Epithelial cell of proximal tubule (primary cell): ENCODE measurements at places on chromosomes 13 and 19. TPM values are rescaled to one million over a fixed set of nuclear protein-coding genes. Genes with fewer than 3 reads are reported as not detected.
A peak's percentile ranks its signal among the peaks of the same experiment; 100 is the strongest.

DNA sequence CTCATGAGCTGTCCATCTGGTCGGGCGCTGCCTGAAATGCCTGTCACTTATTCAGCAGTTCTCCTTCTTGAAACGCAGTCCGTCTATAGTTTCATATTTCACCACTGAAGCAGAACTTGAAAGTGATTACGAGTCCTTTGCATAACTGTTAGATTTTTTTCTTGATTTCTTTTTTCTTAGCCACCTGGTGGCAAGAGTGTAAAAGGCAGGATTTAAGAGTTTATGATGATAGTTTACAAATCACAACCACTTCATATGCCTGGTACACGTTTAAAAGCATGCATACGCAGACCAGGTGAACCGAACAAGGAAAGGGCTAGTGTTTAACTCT, 45.8 kb downstream of the GGACT start:
- no peak for DNase-seq

DNA sequence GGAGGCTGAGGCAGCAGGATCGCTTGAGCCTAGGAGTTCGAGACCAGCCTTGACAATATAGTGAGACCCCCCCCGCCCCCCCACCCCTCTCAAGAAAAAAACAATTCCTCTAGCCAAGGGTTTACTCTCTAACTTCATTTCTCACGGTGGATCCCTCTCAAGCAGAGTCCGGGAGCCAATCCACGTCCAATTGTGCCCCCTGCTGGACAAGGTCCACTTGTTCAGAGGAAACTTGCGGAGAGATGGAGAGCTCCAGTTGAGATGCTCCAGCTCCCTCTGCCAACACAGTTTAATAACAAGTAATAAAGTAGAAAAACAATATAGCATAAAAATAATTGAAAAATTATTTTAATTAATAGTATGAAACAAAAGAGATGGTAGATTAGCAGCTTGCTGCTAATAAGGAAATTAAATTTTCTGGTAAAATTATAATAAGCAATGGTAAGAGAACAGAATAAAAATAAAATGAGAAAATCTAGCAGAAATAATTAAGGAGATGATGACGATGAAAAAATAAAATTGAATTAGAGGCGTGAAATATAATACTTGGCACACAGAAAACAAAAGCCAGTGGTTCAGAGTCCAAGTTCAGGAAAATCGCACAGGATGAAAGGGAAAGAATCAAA, 14.5 kb upstream of the SIGLEC14 start:
- peak; percentile 13 for DNase-seq

The CLDND2 gene
- not detected in 2 replicates for total RNA-seq

DNA sequence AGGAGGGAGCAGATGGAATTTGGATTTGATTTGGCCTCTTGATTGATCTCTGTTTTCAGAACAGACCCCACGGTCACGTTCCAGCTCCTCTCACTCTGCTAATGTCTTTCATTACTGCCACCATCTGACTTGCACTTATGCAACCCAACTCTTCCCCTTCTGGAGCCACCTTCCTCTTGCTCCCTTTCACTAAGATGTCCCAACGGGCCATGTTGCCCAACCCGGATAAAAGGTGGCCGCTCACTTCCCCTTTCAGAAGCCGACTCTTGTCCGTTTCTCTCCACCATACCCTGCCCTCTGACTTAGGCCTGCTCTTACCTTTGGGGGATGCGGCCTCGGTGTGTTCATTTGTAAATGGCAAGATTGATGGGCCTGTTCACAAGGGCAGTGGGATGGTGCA, 27.4 kb upstream of the CYP4F8 start:
- no peak for DNase-seq

DNA sequence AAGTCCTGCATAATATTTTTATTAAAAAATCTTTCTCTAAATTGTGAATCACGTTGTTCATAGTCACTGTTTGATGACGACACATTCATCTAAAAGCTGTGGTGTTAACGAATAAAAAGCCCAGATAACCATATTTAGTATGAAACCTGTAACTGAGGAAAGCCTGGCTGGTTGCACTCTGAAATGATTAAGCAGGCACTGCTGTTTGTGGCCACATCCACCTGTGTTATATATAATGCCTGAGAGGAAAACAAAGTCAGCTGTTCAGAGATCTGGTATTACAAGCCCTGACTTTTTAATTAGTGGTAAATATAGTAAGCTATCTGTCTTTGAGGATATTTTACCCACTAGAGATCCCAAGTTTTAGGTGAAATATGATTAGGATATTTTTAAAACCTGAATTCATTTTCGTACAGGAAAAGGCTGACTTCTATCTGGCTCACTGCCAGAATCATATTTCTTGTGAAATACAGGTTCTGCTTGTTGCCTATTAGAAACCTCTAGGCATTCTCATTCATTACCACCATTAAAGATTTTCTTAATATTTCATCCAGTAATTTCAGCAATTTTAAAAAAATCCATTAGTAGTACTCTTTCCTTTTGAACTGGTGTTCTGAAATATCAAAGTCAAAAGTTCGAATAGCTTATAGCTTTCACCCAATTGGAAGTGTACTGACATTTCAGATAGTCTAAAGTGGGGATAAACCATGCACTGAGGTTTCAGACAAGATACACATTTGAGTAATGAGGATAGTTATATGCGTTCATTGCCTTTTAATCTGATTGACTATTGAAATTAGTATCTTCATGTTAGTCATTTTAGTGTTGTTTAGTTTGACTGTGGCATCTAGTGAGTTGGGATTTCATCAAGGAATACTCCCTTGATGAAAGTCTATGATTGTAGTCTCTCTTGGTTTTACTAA, 79.7 kb downstream of the LMO7 start:
- DNase-seq = no peak

DNA sequence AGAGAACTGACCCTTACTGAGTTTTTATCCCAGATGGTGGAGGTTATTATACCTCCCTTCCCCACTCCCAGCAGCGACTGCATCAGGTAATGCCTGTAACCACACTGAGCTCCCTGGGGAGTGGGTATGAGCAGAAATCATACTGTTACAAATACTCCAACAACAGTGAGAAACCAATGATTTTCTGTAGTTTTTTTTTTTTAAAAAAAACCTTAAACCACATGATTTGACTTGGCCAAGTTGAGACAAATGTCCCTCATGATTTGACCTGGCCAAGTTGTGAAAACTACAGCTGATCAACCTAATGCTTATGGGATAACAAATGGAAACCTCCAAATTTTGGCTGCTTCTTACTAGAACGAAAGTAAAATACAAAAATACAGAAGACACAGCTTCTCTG, 33.1 kb upstream of the SERP2 start:
- no peak for DNase-seq

DNA sequence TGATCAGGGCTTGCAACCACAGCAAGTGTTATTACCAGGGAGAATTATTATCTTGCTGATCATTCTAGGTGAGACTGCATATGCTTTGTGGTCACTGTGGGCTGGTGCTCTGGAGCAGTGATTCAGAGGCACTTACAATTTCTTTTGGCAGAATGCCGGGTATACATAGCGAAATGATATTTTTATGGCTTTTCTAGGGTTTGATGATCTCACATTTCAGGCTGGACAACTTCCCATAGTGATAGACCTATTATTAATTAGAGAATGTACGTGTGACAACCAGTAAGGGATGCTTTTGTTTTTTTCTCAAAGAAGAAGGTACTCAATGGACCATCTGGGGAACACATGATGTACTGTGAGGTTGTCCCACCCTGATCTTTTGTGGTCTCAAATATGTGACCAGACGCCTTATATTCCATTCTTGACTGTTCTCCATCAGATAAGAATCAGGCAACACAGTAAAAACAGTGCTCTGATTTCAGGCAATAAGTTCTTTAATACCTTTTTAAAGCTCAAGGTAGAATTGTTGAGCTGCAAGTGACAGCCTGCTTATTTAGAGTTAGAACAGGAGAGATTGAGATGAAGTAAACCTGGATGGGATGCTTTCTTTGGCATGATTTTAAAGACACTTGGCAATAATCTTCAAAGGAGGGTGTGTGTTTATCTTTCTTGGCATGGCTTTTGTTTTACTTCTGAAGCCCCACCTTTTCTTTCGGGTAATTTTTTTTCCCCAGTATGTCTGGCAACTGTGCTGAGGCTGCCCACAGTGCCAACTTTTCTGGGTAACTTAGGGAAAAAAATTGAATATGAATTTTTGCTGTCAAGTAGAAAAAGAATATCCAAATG, 27.4 kb upstream of the SCEL start:
- no peak for DNase-seq

- no peak for DNase-seq
These were observed 446.4 kb downstream of the GPC6 start for GRCh38 chr13:93672996-93673395.

The TPRX1 gene
- total RNA-seq = not detected in 2 replicates

DNA sequence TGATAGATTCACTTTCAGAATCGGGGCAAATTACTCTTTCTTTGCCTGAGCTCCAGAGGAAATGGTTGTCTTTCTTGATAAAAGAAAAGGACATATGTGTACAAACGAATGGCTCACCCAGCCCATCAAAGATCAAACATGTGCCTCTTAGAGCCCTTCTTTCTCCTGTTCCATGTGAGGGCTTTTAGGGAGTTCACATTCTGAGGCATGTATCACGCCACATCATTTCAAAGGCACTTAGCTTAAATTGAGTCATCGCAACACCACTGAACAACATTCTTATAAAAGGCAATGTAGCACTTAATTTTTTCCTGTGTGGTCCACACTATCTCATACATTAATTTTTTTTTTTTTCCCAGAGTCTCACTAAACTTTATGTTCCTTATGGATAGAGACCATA, 521.0 kb downstream of the SUCLA2 start:
- DNase-seq = no peak

The WDR88 gene
- not detected in 2 replicates for total RNA-seq

The ZNF556 gene
- 0.06 TPM in 1 of 2 replicates, not detected in the other for total RNA-seq

The TRPM4 gene
- 11.6 and 13.3 TPM in 2 replicates for total RNA-seq

The LRRC8E gene
- 11.9 and 18.9 TPM in 2 replicates for total RNA-seq

- no peak for DNase-seq
These were observed 310.8 kb downstream of the SLC7A1 start for GRCh38 chr13:29284726-29285125.

DNA sequence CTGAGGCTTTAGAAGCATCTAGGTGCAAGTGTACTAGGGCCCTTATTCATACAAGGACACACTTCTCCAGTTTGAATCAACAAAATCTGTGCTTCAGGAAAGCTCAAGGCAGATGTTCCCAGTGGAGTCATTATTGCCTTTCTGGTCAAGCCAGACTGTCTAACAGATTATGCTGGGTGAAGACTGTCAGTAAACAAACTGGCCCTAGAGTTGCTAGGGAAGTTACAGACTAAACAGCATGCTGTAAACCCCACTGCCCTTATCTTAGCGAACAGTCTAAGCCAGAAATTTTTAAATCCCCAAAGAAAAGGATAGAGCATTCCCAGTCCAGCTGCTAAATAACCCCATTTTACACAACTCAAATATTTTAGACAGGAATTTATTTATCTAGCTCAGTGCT, 1701.3 kb upstream of the PRR20A start:
- no peak for DNase-seq

DNA sequence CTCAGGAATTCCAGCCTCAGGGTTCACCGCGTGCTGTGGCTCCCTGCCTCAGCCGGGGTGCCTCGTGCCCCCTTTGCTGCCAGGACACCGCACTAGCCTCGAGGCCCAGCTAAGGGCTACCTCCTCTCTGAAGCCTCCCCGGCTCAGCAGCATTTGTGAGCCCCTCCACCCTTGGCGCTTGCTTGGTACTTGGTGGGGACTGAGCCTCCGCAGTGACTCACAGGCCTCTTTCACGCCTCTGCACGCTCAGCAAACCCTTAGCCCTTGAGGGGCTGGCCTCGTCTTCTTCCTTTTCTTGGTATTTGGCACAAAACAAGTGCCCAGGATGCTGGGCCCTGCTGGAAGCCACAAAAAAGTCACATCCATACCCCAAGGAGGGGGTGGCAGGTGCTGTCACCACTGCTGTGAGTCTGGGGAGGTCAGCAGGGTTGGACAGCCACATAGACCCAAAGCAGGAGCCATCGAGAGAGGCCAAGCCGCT, 85.4 kb upstream of the TM9SF2 start:
- DNase-seq = no peak

DNA sequence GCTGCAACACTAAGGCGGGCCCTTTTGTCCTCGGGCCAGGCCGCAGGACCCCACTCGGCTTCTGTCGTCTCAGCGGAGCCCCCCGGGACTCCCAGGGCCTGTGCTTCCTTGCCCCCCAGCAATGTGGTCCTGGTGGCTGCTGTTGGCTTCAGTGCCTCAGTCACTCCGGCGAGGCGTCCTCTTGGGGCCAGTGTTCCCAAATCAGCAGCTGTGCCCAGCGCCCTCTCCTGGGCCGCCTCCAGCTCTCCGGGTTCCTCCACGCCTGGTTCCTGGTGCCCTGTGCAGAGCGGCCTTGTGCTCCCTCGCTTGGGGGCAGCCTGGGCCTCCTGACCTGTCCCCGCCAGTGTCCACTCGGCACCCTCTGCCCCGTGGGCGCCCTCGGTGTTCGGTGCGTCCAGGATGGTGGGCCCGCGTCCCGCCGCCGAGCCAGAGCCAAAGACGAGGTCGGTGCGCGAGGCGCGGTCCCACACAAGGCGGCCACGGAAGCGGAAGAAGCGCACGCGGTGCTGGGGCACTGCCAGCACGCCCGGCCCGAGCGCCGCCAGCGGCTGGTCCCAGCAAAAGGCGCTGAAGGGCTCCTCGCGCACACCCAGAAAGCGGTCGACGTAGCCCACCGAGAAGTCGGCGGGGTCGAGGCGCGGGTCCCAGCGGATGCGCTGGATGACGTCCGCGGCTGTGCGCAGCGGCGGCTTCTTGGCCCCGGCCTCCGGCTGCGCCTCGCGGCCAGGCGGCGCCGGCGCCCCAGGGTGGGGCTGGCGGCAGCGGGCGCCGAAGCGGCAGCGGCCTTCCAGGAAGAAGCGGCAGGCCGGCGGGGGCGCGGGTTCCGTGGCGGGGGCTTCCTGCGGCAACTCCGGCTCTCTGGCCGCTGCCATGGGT, 685 bp downstream of the LENG9 start:
- DNase-seq = no peak

DNA sequence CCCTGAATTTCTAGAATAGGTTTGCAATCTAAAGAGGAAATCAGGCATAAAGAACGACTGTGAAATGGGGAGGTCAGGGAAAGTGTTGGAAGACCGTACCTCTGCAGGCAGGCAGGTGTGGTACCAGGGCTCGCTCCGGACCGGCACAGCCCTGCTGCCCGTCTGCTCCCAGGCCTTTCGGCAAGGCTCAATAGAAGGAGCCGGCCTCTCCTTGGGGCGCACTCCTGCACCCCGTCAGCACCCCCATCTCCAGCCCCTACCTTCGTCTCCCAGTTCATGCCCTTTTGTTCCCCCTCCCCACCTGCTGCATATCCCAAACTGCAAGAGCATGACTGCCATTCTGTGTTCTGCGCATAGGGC, 139.8 kb upstream of the SOX1 start:
- no peak for DNase-seq

The CDC16 gene
- 20.0 and 27.9 TPM in 2 replicates for total RNA-seq

- no peak for DNase-seq
These were observed 918.6 kb downstream of the UQCRFS1 start for GRCh38 chr19:28294395-28294794.

The ZNF835 gene
- 2.4 and 4.6 TPM in 2 replicates for total RNA-seq
